BE2C (cell line): ENCODE measurements at places on chromosomes 6 and 20.

GRCh38 chr6:31397901-31398525 lies 5.4 kb upstream of the MICA start:
- DNase-seq: no peak

GRCh38 chr6:159180001-159180400 lies 10.8 kb downstream of the FNDC1 start:
- no peak for DNase-seq

- no peak for DNase-seq
Measured at GRCh38 chr6:169866140-169866534, 114.7 kb downstream of the ERMARD start.

DNA sequence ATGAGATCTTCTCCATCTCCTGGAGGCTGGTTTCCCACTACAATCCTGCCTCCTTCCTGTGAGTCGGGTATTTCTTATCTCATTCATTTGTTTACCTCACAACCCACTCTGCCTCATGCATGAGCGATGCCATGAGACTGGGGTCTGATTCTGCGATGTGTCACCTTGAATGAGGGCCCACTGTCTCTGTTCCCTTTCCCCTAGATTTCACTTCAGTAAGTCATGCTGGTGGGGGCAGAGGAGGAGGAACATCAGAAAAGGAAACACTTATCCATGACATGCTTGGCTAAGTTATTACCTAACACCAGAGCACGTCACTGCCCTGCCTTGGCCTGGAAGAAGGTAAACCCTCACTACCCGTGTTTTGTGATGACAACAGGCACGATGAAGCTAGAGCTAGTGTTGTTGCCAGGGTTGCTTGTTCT lies 337.4 kb upstream of the PRDM1 start:
- DNase-seq: no peak

GRCh38 chr6:22141241-22141745 lies 155.5 kb downstream of the PRL start:
- DNase-seq: no peak

- DNase-seq: no peak
Measured at GRCh38 chr6:18081025-18081668, 41.3 kb downstream of the NHLRC1 start.

DNA sequence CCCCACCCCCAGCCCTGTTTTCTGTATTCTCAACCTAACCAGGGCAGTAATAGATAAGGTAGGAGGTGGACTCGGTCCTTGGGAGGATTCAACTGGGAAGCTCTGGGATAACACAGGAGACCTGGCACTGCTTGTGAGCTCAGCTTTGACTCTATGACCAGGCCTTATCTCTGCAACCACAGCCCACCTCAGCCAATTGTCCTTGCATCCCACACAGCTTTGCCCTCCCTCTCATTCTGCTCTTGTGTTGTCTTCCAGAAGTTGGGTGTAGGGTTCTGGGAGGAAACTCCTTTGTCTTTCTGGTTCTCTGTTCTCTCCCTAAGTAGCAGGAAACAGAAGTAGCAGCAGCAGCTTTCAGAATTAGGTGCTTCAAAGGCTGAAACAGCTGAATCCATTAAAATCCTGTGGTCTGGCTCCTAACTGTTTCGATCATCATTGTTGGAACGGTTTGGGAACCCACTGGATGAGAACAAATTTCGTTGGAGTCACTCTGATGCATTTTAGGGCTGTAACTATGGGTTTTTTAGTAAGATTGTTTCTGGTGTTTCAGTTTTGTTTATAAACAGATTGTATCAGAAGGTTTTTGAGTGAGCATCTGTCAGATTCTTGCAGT lies 32.4 kb upstream of the SNX9 start:
- DNase-seq: no peak
